Natural killer cell treated with Interleukin-12 subunit alpha and Interleukin-12 subunit beta and Interleukin-15 and Interleukin-18, amount 100 ng/mL, for 72 hours (primary cell): ENCODE measurements at places on chromosomes 1 and 21.

DNA sequence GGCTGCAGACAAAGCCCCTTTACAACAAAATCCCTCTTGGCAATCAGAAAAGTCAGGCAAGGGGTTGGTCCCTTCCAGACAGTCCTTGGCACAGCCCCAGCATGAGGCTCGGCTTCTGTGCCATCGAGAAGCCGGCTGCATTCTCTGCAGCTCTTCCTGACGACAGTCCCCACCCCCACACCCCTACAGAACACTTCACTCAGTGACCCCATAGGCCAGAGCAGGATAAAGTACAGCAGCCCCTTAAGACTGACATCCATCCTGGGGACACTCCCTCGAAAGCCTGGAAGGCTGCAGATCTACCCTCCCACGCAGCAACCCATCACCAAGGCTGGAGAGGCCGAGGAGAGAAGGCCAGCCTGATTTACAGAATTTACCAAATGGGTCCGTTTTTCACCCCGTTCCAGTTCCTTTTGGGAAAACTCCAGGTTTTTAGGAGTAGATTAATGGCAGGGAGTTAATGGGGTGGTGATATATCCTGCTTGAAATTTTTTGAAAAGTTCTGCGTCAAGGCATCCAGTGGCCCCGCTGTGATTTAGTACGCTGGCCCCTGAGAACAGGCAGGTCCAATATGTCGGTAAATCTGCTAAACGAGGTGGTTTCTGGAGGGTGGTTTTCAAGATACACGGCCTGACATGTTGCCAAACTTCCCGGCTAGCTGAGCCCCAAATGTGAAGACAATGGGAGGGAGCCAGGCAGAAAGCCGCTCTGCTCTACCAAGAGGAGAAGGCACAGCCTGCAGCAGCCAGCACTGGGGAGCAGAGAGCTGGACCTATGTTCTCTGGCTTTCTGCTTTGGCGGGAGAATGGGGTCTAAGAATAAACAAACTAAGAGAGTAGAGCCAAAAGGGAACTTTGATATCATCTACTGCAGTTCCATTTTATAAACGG is 81.7 kb downstream of the SSBP3 start:
- DNase-seq = no peak

DNA sequence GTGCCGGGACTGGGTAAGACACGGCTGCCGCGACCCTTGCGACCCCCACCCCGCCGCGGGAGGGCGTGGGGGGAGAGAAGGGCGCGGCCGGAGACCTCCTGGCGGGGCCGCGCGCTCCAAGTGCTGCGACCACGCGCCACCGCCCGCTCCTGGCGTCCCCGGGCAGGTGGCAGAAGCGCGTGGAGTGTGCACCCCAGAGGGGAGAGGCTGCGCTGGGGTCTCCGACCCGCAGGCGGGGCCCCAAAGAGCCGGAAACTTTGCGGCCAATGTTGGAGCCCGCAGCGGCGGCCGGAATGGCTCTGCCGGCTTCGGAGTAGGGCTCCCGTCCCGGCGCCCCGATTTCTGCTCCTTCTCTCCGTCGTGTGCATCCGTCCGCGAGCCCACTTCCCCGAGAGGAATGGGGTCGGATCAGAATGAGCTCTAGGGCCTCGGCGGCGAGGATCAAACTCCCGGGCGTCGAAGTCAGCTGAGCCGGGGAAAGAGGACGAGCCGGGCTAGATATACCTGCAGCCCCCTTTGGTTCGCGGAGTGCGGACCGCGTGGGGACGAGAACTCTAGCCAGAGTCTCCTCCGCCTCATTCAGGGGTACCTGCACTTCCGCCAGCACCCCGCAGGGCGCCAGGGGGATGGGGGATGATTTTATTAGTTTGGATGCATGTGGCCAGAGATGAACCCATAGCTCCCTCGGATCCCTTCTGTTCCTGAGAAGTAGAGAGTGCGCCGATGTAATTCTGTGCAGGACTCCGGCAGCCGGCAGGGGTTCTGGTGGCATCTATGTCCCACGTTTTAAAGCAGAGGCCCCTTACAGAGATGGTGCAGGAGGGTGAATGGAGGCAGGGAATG is 751 bp downstream of the STUM start:
- DNase-seq = no peak

- DNase-seq = no peak
Observed at GRCh38 chr1:196593955-196594354, 14.3 kb downstream of the KCNT2 start.

GRCh38 chr1:53473463-53473862 is 14.3 kb downstream of the DMRTB1 start:
- no peak for DNase-seq

- DNase-seq = no peak
Observed at GRCh38 chr1:182652933-182653332, 31.5 kb downstream of the RGS8 start.

DNA sequence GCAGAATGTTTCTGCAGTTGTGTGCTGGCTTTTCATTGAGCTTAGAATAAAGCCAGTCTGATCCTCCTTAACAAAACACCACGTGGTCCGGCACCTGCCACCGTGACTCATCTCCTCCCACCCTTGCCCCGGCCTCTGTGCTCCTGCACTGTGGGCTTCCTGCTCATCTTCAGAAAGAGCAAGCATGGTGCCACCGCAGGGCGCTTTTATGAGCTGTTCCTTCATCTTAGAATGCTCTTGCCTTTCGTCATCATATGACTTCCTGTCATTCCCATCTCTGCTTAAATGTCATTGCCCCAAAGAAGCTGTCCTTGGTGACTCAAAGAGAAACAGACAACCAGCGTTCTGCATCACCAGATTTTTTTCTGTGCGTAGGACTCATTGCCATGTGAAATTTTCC is 117.8 kb downstream of the HHAT start:
- DNase-seq = no peak

DNA sequence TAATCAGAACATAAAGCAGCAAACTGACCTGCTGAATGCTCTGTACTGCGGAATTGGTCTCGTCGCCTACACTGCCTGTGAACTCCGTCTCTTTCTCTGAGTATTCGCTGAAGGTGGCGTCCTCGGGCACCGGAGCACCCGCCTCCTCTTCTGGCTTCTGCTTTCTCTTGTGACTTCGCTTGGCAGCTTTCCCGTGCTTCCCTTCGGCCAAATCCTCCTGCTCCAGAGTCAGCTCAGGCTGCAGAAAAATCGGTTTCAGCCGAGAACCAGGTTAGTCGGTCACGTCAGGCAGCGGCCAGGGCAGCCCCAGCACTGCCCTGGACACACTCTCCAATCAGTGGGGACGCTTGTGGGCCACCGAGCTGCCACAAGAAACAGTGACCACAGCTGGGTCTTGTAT is 35.8 kb upstream of the RIPK4 start:
- no peak for DNase-seq
